Lung (tissue), 17 donors: ENCODE measurements at places on chromosomes 12 and 14.

DNA sequence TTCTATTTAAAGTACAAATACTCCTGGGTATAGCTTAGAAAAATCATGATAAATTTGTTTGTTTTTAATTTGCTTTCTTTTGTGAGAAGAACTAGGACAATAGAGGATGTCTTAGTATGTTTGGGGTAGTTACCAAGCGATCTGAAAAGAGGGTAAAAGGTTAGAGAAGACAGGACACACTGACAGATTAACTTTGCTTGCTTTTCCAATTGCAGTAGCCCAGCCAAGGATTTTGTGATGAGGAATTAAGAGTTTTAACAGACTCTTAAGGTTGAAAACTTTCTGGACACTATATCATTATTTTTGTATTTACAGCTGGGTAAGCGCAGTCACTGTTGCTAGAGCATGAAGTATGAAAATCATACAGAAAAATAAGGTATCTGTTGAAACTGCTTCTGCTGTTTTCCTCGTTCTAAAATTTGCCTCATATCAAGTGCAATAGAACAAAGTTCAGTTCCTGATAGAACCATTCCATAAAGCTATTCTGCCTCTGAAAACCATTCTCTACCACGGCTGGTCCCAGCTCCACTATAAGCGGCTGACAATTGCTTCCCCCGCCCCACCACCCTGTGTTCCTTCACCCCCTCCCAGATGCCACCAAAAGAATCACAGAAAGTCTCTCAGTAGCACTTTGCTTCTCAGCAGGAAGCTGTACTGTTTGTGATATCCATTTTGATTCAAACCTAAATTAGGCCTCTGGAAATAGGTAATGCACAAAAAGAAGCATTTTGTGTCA lies 413.4 kb downstream of the BCAT1 start:
- DNase-seq = no peak

DNA sequence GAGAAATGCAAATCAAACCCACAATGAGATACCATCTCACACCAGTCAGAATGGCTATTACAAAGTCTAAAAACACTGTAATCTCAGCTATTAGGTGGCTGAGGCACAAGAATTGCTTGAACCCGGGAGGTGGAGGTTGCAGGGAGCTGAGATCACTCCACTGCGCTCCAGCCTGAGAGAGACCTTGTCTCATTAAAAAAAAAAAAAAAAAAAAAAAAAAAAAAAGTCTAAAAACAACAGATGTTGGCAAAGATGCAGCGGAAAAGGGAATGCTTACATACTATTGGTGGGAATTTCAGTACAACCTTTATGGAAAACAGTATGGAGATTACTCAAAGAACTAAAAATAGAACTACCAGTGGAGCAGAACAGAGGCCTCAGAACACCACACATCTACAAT lies 19.0 kb upstream of the ATF7 start:
- no peak for DNase-seq

DNA sequence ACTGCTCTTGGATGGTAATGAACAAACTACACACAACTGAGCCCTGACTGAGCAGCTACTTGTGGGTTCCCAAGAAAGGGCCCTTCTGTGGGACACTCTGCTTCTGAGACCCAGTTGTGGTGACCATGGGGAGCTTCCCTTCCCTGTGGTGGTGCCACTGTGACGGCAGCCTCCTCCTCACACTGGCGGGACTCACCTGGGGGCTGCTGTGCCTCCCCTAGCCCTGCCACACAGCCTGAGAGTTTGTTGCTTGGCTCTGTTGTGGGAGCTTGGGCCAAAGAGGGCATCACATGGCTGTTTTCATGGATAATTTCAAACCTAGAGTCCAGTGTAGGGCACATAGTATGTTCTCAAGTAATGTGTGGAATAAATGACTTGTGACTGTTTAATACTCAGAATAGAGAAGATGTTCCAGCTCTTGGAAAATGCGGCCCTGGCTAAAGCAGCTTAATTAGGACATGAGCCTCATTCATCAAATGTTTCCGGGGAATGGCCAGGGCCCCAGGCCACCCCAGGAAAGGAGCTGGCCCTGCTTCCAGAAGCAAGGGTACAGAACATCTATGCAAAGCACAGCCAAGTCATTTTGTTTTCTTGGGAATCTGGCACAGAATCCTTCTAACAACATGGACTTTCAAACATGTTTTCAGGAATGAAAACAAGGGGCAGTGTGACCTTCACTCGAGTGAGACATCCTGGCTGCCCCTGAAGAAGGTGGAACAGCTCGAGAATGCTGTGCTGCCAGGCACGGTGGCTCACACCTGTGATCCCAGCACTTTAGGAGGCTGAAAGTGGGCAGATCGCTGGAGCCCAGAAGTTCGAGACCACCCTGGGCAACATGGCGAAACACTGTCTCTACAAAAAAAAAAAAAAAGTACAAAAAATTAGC lies 21.2 kb downstream of the ZFYVE21 start:
- DNase-seq = no peak

DNA sequence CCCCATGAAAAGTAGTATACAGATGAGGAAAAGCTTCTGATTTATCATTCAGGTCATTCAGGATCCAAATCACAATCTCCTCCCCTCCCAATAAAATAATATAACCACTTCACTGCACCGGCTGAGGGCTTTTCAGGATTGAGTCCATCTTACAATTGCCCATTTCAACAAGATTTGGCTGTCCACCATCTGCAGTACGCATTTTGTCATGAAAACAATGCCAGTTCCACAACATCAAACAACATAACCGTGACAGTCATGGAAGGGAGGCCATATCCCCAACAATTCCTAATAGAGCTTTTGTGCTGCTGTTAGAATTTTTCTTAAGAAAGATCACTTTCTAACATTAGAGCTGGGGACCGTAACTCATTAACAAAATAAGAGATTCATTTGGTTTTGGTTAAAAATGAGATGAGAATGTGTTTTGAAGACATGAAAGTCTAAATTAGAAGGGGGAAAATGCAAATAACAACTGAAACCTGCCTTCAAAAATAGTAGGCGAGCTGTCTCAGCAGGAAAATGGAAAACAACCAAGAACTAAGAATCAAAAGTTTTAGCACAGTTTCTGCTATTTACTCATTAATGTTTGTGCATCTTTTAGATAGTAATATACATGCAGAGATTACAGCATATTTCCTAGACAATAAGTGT lies 38.3 kb upstream of the TMTC2 start:
- DNase-seq = no peak

GRCh38 chr12:10741845-10742244 lies 18.7 kb upstream of the YBX3 start:
- DNase-seq = no peak

DNA sequence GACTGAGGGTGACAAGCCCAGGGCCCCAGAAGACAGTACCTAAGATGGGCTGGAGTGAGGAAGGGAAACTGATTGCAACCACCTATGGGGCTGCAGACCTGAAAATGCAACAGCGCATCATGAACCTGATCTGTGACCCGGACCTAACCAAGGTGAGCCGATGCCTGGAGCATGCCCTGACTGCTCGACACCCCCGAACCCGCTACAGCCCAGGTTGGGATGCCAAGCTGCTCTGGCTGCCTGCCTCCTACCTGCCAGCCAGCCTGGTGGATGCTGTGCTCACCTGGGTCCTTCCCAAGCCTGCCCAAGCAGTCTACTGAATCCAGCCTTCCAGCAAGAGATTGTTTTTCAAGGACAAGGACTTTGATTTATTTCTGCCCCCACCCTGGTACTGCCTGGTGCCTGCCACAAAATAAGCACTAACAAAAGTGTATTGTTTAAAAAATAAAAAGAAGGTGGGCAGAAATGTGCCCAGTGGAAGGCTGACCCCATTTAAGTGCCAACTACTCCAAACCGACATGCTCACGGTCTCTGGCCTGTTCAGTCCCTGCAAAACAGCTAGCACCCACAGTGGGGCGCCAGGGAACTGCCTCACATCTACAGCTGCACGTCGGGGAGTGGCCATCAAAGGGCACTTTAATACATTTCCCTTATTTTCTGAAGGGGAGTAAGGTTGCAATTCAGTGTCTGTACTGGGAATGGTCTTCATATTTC lies 4.2 kb downstream of the RDH5 start:
- DNase-seq = peak; percentile 52

DNA sequence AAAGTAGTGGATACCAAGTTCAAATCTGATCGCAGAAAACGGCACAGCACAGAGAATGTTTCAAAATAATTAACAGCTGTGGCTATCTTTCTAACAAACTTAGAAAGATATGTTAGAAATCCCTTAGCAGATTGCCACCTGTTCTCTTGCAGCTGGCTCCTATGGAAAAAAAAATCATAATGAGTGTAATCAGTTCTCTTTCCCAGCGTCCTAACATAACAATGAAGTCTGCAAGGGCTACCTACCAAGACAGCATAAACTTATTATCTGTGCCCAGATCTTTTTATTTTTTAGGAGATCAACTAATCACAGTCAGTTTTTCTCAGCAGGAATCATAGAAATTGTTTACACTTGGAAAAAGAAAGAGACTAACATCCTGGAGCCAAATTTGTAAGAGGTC lies 358.6 kb upstream of the FOXG1 start:
- DNase-seq = no peak

- no peak for DNase-seq
Observed at GRCh38 chr14:81638656-81639280, 105.1 kb upstream of the SEL1L start.

- DNase-seq = no peak
Observed at GRCh38 chr12:124456652-124457152, 110.7 kb downstream of the NCOR2 start.

DNA sequence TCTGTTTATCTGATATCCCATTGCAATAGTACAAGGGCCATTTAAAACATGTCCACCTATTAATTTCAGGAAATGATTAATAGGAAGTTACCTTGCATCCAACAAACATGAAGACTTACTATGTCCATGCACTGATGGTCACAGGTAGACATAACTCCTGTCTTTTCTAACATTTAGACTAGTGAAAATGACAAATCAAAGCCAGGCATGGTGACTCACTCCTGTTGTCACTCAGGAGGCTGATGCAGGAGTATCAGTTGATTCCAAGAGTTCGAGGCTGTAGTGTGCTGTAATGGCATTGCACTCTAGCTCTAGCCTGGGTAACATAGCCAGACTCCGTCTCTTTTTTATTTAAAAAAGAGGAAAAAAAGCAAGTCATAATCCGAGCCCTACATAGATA lies 14.8 kb downstream of the HSP90B1 start:
- no peak for DNase-seq

DNA sequence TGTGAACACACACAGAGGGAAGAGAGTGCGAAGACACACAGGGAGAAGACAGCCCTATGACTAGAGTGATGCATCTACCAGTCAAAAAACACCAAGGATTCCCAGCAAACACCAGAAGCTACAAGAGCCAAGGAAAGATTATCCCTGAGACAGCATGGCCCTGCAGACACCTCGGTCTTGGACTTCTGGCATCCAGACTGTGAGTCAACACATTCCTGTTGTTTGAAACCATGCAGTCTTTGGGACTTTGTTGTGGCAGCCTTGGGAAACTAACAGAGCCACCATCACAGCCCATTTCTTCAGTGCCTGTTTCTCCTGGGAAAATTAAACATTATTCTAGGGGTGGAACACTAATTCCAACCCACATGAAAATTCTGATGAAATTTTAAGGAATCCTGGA lies 220.6 kb downstream of the GXYLT1 start:
- no peak for DNase-seq

DNA sequence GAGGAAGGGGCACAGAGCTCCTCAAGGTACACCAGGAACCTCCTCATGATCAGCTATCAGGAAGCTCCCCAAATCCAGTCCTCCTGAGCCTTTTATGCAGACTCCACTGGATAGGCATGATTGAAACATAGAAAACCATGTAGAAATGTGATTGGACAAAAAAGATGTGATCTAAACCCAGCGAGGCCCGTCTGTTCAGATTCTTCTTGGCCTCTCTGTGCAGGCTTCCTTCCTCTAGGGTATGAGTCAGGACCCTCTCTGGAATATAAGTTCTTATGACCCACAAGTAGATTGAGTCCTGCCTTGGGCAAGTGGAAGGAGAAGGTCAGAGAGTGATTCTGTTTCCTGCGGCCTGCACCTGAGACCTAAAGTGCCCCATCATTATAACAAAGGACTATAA lies 166.3 kb downstream of the PHLDA1 start:
- no peak for DNase-seq

DNA sequence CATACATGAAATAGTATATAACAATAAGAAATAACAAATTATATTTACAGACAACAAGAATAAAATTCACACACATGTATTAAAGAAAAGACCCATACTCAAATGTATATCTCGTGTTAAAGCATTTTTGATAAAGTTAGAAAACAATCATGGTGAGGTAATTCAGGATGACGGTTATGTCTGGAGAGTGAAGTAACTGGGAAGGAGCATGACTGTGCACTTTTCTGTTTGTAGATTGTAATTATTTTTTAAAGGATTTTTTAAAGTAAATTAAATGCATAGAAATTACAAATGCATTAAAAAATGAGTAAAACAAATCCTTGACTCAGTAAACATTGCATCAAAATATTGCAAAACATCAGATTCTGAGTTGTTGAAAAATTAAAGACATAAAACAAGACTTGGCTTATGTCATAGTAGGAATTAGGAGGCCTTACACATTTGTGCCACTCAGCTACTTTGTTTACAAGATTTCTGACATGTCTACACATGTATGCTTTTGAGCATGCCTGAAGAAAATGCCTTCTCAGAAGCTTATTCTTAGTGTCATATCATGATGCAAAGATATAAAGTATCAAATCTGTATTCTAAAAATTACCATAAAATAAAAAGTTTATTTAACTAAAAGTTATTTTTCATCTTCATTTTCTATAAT lies 1325.1 kb downstream of the SLC16A7 start:
- DNase-seq = no peak

DNA sequence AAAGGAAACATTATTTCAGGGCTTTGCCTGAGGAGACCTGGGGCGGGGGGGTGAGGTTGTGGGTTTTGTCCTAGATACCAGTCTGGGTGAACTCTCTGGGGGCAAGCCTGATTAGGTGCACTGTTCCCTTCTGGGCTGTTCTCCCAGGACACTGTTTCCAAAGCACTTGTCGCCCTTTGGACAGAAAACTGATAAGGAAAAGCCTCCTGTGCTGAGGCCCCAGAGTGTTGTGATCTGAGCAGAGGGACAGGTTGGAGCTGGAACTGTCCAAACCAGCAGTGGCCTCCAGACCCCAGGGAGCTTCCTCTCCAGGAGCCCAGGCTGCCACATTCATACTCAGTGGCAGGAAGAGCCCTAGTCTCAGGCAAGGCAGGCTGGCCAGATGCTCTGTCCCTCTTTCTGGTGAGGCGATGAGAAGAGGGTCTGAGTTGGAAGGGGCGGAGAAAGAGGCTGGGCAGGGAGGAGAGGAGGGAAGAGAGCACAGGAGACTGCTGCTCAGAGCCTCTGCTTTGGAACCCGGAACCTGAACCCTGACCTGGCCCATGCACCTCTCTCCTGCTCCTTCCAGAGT lies 1.9 kb downstream of the GALNT16 start:
- DNase-seq = no peak

DNA sequence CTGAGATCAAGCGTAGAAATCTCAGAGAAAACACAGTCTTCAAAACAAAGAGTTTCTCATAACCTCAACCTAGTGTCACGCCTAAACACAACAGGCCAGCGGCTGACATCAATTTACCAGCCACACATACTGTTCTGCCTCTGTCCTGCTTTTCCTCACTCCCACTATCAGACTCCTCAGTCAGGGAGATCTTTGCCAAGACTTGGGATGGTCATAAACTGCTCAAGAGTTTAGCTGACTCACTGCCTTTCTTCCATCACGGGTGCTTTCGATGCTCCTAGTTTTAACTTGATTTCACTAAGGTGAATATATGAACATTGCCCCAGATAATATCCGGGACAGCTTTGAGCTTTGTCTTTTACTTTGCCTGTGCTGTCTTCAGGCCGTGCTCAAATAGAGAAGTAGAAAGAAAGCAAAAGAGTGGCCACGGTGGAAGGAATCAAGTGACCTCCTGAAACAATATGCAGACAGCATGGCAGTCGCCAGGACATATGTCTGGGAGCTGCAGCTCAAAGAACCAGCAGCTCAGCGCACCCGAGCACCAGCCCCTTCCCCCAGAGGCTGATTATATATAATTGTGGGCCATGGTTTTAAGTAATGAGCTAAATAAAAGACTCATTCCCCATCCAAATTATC lies 12.1 kb downstream of the MDM1 start:
- DNase-seq = peak; percentile 18
